Stimulated activated CD4-positive, alpha-beta T cell treated with anti-CD3 and anti-CD28 coated beads, Interleukin-1b, Interleukin-23, amount 100 ng/mL, for 1 hour (primary cell): ENCODE measurements at places on chromosomes 2 and 18.

- DNase-seq: no peak
Observed at GRCh38 chr2:177038787-177039484, 173.7 kb upstream of the HNRNPA3 start.

- no peak for DNase-seq
Observed at GRCh38 chr2:71932037-71932779, 215.5 kb downstream of the CYP26B1 start.

GRCh38 chr2:208872591-208872990 lies 466.0 kb downstream of the PTH2R start:
- no peak for DNase-seq

DNA sequence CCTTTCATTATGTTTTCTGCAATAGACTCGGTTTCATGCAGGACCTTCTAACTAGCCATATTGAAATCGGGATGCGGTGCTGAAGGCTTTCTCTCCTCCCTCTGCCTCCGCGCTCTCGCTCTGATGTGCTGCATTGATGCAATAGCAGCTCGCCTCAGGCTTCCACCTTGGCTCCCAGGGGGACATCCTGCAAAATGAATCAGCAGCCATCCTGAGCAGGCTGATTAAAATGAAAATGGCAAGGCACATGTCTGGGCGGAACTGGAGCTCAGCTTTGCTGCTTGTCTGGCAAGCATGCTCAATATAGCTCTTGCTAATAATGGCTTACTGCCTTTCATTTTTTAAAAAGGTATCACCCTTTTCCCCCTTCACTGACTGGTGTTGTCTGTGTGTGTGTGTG lies 806 bp upstream of the MYT1L start:
- no peak for DNase-seq

DNA sequence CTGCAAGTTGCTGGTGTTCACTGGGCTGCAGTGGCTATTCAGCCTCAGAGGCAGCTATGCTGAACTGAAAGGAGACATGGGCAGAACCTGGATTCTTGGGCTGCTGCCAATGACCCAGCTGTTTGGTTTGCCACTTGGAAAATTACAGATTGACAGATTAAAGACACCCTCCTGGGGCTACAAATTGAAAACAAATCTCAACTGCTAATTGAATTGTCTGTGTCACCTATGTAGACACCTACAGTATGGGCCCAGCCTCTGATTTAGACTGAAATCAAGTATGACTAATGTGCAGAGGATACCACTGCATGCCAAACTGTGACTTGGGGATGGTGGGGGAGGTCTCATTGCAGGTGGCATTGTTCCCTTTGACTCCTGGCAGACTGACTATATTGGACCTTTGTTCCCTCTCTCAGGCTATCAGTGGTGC lies 42.8 kb downstream of the ITSN2 start:
- DNase-seq: no peak

DNA sequence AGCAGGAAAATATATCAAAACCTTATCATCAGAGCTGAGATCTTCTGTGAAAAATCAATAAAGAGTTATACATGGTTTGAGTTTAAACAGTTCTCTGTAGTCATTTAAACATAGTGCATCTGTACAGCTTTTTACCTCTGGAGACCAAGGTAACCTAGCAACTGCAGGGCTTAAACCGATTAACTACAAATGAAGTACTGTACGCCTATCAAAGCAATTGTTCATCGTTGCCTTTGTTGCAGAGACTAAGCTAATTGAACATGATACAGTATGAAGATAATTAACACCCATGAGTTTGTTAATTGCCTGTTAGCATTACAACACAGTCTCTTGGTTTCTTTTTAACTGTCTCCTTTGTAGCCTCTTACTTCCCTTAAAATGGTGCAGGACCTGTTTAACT lies 147.9 kb downstream of the LNPK start:
- DNase-seq: no peak

DNA sequence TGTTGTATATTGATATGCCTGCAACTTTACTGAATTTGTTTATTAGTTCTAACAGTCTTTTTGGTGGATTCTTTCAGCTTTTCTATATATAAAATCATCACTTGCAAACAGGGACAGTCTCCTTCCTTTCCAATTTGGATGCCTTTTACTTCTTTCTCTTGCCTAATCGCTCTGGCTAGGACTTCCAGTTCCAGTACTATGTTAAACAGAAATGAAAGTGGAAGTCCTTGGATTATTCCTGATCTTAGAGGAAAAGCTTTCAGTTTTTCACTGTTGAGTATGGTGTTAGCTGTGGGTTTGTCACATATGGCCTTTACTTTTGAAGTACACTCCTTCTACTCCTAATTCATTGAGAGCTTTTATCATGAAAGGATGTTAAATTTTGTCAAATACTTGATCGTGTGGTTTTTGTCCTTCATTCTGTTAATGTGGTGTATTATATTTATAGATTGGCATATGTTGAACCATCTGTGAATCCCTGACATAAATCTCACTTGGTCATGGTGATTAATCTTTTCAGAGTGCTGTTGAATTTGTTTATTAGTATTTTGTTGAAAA lies 52.9 kb downstream of the REL start:
- DNase-seq: no peak

GRCh38 chr2:33420726-33421125 lies 55.7 kb upstream of the RASGRP3 start:
- DNase-seq: no peak

- DNase-seq: no peak
Observed at GRCh38 chr2:239222312-239222660, 178.5 kb downstream of the HDAC4 start.

- DNase-seq: no peak
Observed at GRCh38 chr2:121362774-121363173, 77.8 kb upstream of the TFCP2L1 start.

- no peak for DNase-seq
Observed at GRCh38 chr2:6639929-6640620, 225.6 kb downstream of the CMPK2 start.

DNA sequence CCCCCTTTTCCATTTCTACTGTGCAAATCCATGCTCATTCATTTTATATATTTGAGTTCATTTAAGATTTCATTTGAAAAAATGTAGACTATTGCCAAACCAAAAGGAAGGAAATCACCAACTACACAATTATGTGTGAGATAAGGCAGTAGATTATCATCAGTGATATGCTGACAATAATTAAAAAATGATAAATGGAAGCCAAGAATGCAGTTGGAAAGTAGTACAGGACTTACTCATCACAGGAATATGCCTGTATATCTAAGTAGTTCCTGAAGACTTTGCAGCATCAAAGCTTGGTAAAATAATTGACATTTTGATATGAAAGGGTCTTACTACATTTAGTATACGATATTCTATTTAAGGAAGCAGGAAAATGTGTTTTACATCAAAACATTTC lies 166.1 kb upstream of the OTX1 start:
- no peak for DNase-seq
